ENCODE measurements at places on chromosomes 4 and X. TPM values are rescaled to one million over a fixed set of nuclear protein-coding genes. Genes with fewer than 3 reads are reported as not detected.

DNA sequence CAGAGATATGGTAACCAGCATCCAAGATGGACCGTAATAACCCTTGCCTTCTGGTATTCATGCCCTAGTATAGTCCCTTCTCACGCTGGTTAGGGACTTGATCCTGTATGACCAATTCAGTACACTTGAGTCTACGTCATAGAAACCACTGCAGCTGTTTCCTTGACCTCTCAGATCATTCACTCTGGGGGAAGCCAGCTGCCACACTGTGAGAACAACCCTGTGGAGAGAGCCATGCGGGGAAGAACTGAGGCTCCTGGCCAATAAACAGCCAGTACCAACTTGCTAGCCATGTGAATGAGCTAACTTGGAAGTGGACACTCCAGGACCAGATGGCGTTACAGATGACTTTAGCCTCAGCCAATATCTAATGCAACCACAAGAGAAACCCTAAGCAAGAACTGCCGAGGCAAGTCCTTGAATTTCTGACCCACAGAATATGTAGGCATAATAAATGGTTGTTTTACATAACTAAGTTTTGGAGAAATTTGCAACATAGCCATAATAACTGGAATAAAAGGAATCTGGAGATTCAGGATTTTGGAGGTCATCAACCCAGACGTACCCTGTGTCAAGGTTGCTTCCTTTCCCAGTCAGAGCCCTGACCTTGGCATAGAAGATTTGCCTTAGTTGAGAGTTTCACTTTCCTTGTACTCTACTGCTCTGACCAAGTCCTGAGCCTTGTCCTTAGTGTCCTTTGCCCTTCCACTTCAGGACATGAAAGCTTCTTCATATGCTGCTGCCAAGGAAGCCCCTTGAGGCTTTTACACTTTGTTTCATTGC is 87.3 kb upstream of the ZNF81 start:
- DNase-seq = no peak

DNA sequence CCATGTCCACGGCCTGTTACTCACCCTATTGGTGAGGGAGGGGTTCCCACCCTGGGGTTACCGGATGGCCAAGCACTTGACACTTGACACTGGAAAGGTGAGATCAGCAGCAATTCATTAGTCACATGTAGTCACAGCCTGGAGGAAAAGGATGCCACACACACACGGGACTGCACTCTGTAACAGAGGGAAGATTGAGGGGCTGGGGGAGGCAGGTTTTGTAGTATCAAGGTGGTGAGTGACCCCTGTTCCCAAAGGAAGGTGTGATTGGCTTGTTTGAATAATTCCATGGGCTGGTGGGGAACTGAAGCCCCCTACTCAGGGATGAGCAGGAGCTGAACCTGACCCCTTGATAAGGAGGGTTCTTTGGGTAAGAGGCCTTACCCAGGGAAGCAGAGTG is 96.0 kb upstream of the HELT start:
- DNase-seq = no peak

Gene IL1RAPL1
- total RNA-seq = not detected

GRCh38 chr4:675036-675882 is 917 bp downstream of the MYL5 start:
- DNase-seq = no peak

Gene IL2
- total RNA-seq = not detected

Gene ATP2B3
- not detected for total RNA-seq

GRCh38 chr4:76147454-76148141 is 599 bp downstream of the NUP54 start:
- peak; percentile 91 for DNase-seq

Gene TIGD4
- 0.07 TPM for total RNA-seq

- DNase-seq = no peak
Measured at GRCh38 chr4:150322646-150323045, 244.4 kb downstream of the DCLK2 start.
